D721Med (cell line): ENCODE measurements at places on chromosomes 1 and 21.

GRCh38 chr1:209624558-209625549, 27.4 kb downstream of the LAMB3 start:
- no peak for DNase-seq

GRCh38 chr1:147822292-147822691, 61.9 kb upstream of the GJA5 start:
- DNase-seq = no peak

DNA sequence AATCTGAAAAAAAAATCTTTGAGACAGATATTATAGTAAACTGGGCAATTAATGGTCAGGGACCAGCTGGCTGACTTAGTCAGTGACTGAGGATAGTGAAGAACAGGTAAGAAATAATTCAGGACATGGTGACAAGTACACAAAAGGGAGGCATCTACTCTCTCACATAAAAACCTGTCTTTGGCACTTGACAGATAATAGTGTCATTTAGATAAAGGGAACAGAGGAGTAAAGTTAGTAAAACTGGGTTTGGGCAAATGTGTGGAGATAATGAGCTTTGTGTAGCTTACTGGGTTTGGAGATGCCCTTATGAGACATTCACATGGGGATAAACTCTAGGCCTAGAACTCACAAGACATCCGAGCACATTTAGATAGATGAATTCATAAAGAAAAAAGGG, 4.0 kb downstream of the SSX2IP start:
- no peak for DNase-seq

DNA sequence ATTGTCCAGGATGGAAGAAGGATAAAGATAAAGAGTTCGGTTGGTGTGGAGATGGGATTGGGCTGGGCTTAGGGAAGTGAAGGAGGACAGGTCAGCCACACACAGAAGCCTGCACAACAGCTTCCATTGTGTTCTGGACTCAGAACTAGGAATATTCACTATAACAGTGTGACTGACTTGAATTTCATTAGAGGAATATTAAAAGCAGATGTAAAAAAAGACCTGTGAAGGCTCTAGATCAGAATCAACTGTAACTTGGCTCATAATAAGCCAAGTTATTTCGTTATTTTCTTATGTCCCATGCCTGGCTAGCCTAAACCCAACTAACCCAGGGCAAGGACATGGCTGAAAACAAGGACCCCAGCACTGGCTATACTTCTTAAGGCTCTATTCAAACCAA, 56.6 kb upstream of the GPR88 start:
- DNase-seq = no peak

DNA sequence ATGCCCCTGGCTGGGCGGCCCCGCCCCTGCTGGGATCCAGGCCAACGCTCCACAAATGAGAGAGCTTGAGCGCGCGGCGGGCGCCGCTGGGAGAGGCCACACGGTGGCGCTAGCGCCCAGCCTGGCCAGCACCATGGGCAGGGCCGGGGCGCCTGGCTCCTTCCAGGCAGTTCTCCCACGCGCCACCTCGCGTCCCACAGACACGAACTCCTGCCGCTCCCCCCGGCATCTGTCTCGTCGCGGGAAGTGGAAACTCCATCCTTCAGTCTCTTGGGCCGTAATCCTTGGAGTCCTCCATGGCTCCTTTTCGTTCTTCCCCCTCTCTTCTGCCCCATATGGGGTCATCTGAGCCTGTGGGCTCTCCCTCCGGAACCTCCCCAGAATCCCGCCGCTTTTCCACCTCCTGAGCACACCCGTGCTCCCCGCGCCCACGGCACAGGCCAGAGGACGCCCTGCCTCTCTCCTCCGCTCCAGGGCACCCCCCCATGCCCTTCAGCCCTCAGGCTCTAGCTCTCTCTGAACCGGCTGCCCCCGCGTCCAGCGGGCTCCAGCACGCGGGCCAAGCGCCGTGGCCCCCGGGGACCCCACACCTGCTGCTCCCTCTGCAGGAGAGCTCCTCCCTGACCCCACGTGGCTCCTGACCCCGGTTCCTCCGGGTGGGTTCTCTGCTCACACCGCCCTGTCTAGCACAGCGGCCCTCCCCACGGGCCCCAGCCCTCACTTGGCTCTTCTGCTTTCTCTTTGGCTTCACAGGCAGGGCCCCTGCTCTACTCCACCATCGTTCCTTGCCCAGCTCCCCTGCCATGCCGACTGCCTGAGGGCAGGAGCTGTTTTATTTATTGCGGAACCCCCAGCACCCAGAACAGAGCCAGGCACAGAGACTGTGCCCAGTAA, 31.9 kb upstream of the EDN2 start:
- peak; percentile 99 for DNase-seq

- DNase-seq = no peak
These were observed 38.9 kb upstream of the C1orf185 start for GRCh38 chr1:51063121-51063520.

DNA sequence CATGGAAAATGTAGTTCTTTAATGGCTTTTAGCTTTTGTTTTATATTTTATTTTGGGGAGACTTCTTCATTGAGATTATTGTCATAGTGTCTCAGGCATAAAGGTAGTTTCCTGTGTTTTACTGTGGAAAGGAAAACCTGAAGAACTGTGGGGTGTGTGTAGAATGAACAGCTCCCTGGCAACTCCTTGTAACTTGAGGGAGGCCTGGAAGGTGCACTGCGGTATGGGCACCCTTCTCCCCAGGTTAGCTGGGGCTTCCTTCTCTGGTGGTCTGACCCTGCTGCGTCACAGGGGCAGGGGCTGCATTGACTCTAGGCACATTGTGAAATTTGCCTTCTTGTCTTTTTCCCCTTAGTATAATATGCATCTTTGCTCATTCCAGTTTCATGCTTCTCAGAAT, 1.7 kb downstream of the ATP1B1 start:
- no peak for DNase-seq

DNA sequence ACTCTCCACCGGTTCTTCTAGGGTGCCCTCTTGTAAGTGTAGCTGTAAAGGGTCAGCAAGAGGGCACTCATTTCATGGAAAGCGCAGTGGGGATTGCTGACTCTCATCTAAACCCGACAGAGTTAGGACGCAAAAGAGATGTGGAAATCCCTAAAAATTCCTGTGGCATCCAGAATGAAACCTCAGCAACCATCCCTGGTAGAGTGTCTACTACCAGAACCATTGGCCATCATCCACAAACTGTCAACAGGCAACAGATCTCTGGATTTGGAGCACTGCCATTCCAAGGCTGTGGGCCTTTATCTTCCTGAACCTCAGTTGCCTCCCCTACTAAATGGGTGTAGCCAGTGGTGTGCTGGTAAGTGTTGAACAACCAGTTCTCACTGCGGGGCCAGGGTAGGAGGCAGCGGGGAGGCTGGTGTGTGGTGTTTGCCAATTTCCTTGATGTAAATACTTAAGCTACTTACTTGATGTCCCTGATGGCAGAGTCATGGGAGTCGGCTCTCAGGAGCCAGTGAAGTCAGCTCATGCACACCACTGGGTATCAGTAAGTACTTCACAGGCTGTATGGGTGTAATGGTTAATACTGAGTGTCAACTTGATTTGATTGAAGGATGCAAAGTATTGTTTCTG, 195.8 kb downstream of the KAZN start:
- DNase-seq = no peak

GRCh38 chr1:98480271-98480670, 181.2 kb upstream of the SNX7 start:
- no peak for DNase-seq

GRCh38 chr1:114723457-114723856, 6.9 kb upstream of the NRAS start:
- DNase-seq = no peak

DNA sequence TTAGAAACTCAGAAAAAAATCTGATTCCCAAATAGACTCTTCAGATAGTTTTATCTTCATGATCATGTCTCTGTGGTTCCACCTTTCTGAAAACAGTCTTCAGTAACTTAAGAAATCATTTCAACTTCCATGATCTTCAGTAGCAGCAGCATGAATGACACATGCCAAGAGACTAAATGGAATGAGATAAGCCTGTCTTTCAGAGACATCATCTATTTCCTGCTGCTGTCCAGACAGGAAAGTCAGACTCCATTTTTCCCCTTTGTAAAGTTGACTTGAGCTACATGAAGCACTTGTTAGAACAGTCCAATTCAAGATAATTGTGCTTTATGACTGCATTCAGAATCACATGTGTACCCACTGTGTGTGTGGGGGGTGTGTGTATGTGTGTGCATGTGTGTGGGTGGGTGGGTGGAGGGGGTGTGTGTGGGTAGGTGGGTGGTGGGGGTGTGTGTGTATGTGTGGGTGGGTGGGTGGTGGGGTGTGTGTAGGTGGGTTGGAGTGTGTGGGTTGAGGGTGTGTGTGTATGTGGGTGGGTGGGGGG, 58.8 kb downstream of the CLIC4 start:
- DNase-seq = no peak

- no peak for DNase-seq
These were observed 113.4 kb upstream of the ATP1A1 start for GRCh38 chr1:116259663-116260062.

- DNase-seq = no peak
These were observed 30.3 kb downstream of the CD48 start for GRCh38 chr1:160681066-160681890.

GRCh38 chr1:168281603-168282325, 1.1 kb downstream of the TBX19 start:
- no peak for DNase-seq

- DNase-seq = no peak
These were observed 133.2 kb upstream of the KCNJ15 start for GRCh38 chr21:38123626-38124025.

GRCh38 chr1:82840192-82840591, 1039.5 kb downstream of the ADGRL2 start:
- no peak for DNase-seq

DNA sequence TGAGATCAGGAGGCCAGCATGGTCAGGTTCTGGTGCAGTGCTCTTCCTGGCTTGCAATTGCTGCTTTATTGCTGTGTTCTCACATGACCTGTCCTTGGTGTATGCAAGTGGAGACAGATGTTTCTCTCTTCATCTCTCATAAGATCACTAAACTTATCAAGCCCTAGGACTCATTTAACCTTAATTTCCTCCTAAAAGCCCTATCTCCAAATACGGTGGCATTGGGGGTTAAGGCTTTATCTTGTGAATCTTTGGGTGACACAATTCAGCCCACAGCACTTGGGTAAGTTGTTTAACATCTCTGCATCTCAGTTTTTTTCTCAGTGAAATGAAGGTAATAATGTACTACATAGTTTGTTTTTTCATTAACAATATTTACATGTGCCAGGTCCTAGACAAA, 152.4 kb downstream of the RWDD3 start:
- no peak for DNase-seq

- no peak for DNase-seq
These were observed 2.9 kb downstream of the MTARC1 start for GRCh38 chr1:220789532-220790147.

- no peak for DNase-seq
These were observed 73.2 kb upstream of the ADGRL4 start for GRCh38 chr1:79079770-79080169.

- DNase-seq = no peak
These were observed 7.1 kb upstream of the ZNF697 start for GRCh38 chr1:119655154-119655553.

- DNase-seq = no peak
These were observed 93.5 kb downstream of the WDR4 start for GRCh38 chr21:42785666-42786427.
